Fibroblast of skin of right quadriceps (primary cell): ENCODE measurements at places on chromosomes 4 and X.

- peak; percentile 4 for DNase-seq
These were observed 39.7 kb downstream of the CLDN2 start for GRCh38 chrX:106959901-106960300.

DNA sequence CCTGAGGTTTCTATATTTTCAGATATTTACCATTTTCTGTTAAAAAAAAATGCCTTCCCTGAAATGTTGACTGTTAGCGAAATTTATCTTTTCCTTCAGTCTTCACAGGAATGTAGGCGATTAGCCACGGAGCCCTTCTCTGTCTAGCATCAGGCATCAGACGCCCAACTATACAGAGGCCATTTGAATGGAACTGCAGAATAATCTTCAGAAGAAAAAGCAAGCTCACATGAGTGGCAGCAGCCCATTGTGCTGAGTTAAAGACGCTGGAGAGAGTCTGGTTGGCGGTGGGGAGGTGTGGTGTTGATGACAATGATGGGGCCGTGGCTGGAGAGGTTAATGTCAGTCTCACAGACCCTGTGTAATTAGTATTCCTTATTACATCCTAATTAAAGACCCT is 196.8 kb upstream of the LEF1 start:
- DNase-seq: no peak

- DNase-seq: no peak
These were observed 229.2 kb downstream of the GBA3 start for GRCh38 chr4:22921936-22922335.

DNA sequence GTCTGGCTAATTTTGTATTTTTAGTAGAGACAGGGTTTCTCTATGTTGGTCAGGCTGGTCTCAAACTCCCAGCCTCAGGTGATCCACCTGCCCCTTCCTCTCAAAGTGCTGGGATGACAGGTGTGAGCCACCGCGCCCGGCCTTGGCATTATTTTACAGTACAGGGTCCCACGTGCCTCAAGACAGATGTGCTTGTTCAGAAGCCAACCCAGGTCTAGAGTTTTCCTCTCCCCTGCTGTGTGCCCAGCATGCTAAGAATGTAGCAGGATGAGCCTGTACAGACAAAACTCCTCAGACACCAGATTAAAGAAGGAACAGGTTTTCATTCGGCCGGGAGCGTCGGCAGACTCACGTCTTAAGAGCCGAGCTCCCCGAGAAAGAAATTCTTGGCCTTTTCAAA is 42.2 kb downstream of the CRLF2 start:
- no peak for DNase-seq

GRCh38 chrX:10756441-10756840 is 136.1 kb upstream of the MID1 start:
- peak; percentile 83 for DNase-seq

- DNase-seq: no peak
These were observed 22.4 kb downstream of the GK2 start for GRCh38 chr4:79385641-79386040.

DNA sequence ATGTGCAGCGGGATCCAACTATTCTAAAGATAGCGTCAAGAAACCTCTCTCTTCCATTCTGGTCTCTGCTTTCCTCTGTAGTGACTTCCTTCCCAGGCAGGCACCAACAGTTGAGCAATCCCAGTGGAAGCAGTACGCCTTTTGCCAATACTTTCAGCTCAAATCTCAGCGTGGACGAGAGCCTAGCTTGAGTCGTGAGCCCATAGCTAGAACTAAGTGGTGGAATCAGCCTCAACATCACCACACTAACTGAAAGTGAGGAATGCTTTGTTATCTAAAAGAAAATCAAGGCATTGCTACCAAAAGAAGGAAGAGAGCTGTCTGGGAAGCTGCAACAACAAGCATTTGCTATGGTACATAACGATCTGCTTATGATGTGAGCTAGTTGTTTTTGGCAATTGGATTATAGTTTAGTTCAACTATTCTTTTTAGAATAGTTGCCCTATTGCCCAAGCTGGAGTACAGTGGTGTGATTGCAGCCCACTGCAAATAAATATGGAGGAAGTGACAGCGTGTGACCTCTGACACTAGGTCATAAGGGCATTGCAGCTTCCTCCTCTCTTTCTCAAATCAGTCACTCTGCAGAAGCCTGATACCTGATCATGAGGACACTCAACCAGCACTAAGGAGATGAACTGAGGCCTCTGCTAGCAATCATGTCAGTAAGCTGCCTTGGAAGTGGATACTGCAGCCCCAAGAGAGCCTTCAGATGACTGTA is 24.7 kb upstream of the FRYL start:
- DNase-seq: no peak

GRCh38 chr4:38832206-38832605 is 24.4 kb downstream of the TLR6 start:
- no peak for DNase-seq

DNA sequence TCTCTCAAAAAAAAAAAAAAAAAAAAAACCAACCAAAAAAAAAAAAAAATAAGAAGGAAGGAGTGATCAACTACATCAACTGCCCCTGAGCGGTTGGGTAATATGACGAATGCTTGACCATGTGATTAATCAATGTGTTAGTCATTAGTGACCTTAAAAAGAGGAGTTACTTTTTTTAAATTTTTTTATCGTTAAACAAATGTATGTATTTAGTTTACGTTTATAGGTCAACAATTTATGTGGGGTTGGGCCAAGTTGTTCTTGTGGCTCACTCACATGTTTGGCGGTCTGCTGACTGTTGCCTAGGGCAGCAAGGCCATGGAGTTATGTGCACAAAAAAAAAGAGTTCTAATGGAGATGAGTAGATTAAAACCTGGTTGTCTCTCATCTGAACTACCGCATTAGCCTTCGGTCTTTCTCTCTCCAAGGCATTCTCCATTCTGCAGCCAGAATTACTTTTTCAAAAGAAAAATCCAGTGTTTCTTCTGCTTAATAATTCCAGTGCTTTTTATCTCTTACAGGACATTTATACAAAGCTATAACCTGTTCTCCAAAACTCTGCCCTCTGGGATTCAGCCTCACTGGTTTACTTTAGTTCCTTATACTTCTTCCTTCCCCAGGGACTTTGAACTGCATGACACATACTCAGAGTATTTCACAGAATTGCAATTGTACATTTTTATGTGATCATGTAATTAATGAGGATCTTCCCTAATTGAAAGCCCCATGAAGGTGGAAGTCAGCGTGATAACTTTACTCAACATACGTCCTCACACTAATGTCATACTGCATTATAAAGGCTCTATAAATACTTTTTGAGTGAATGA is 505.5 kb downstream of the ANKRD50 start:
- DNase-seq: peak; percentile 83

DNA sequence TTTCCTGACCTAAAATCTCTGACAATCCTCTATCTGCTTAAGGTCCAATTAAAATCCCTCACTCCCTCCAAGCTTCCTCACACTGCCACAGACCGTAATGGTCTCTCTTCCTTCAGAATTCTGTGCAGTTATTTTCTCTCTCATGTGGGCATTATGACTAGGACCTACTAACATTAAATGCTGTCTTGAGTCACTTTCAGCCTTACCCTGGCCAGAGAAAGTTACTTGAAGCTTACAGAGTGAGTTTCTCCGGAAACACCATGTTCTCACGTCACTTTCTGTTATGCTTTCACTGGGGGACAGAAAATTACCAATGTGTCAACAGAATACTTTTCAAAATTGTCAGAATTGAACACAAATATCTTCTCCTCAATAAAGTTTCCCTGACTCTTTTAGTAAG is 271.8 kb downstream of the INPP4B start:
- no peak for DNase-seq

DNA sequence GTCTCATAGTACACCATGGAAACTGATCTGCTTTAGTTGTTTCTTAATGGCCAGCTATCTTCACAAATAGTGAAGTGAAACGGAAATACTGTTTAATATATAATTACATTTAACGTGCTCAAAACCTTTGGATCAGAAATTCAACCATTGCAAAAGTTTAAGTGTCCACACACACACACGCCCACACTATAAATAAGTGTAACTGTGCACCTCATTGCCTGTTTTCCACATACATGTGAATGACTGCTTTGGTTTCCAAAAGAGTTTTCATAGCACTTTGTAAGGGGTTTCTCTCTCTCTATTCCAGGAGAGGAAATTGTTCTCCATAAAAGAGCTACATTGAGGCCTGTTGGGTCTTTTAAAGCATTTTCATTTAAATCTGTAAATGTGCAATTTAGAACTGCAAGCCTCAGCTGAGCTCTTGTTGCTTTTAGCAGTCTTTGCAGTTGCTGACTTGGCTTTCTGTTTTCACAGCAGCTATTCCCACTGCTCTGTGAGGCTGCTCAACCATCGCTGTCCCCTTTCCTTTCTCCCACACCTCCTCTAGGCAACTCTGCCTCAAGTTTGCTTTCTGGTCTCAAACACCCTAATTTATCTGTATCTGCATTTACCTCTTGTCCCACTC is 94.5 kb downstream of the RAPGEF2 start:
- DNase-seq: no peak

DNA sequence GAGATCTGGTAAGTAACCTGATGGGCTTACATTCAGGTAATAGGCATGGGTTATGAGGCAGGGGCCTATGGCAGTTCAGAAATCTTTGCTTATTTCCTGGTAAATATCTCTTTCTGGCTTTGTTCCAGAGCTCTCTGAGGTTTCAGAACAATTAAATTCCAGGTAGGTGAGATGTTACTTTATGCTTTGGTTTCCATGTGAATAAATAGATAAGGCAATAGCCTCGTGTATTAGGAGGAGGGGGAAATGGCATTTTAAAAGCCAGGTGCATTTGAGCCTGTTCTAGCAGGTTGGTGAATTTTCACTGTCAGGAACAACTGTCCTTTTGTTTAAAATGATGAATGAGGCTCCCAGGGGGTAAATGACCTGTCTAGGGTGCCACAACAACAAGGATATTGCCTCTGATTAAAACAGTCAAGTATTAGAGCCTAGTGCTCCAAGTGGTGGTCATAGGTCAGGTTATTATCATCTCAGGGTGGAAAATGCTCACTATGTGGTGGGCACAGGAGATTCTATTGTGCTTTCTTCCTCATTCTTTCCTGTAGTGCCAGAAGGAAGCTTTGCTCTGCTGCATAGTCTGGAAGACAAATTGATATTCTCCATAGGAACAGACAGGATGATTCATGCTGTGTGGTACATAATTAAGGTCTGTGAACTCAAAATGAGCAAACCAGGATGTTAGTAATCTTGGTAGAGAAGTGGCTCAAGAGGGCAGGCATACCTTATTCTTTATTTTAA is 296.2 kb downstream of the INPP4B start:
- DNase-seq: peak; percentile 75

- no peak for DNase-seq
These were observed 17.9 kb upstream of the HAND2 start for GRCh38 chr4:173547889-173548288.

DNA sequence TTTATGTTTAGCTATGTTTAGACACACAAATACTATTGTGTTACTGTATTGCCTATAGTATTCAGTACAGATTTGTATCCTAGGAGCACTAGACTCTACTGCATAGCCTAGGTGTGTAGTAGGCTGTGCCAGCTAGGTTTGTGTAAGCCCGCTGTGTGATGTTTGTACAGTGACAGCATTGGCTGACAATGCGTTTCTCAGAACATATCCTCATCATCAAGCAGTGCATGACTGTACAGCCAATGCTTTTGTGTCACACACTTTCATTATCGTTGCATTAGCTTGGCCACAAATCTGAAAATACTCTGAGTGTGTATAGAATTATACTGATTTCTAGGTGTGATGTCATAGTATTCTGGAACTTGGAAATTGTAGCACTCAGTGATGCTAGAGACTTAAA is 63.4 kb downstream of the CLDN34 start:
- DNase-seq: no peak
